ENCODE measurements at places on chromosomes 11 and 22. TPM values are rescaled to one million over a fixed set of nuclear protein-coding genes. Genes with fewer than 3 reads are reported as not detected.

The NFAM1 gene
- not detected for total RNA-seq

- no peak for DNase-seq
Measured at GRCh38 chr11:2555891-2556290, 111.1 kb downstream of the KCNQ1 start.

- DNase-seq: no peak
Measured at GRCh38 chr22:16800358-16800757, 24.9 kb downstream of the XKR3 start.

DNA sequence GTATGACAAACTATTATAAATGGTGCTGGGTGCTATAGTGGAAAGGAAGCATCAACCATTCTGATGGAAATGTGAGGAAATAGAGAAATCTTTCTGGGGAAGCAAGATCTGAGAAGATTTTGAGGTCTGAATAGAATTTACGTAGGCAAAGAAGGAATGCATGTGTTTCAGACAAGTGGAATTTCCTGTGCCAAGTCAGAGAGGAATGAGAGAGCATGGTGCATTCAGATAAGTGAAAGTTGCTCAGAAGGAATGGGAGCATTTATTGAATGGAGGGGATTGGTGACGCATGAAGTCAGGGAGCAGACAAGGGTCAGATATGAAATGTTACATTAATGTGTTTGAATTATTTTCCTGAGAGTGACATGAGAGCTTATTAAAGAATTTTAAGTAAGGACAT, 725.5 kb downstream of the METTL15 start:
- peak; percentile 89 for DNase-seq

The MMP13 gene
- total RNA-seq: 0.12 TPM

The BTBD18 gene
- not detected for total RNA-seq

- no peak for DNase-seq
Measured at GRCh38 chr11:117361432-117361831, 33.8 kb downstream of the CEP164 start.

The FOXR1 gene
- total RNA-seq: not detected

GRCh38 chr11:12186701-12187100, 76.3 kb downstream of the MICAL2 start:
- no peak for DNase-seq

GRCh38 chr11:90448256-90448655, 225.4 kb upstream of the CHORDC1 start:
- DNase-seq: no peak

GRCh38 chr11:116513894-116514293, 258.9 kb downstream of the BUD13 start:
- no peak for DNase-seq

DNA sequence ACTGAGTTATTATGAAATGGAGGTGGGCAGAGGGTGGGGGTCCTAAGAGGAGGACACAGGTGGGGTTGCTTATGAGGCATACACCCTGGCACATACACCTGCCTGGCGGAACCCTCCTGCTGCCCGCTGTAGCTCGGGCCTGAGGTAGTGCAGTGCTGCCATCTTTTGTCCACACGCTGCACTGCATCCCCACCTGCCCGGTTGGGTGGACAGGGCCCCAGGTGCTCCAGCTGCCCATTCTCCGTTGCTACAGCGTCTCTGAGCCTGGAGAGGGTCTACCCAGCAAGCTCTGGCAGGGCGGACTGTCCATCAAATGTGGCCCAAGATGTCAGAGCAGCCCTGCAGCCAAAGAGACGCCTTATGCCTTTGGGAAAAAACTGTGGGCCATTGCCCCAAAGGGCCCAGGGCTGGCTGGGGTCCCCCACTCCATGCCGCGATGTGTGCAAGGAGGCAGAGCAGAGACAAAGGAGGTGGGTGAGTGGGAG, 131.2 kb downstream of the BUD13 start:
- DNase-seq: no peak

DNA sequence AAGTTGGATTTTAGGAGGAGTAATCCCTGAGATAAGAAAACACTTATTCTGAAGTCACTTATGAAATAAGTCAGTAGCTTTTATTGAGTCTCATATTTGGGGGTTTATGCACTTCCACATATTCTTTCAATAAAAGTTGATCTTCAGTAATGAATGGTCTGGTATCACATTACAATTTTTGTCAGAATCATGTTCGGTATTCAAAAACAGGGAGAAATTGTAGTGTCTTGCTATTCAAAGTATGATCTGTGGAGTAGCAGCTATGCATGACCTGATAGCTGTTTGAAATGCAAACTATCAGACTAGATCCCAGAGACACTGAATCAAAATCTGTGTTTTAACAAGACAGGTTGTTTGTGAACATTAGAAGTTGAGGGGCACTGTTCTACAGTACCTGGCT, 857.6 kb downstream of the METTL15 start:
- no peak for DNase-seq

DNA sequence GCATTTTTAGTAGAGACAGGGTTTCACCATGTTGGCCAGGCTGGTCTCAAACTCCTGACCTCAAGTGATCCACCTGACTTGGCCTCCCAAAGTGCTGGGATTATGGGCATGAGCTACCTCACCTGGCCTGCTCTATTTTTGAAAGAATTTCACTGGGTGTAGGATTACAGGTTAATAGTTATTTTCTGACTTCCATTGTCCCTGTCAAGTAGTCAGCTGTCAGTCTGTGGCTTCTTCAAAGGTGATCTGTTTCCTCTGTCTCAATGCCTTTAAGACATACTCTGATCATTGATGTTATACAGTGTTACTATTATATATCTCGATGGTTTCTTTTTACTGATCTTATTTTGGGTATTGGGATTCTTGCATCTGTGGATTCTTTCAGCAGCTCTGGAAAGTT, 10.1 kb upstream of the EXT2 start:
- no peak for DNase-seq

DNA sequence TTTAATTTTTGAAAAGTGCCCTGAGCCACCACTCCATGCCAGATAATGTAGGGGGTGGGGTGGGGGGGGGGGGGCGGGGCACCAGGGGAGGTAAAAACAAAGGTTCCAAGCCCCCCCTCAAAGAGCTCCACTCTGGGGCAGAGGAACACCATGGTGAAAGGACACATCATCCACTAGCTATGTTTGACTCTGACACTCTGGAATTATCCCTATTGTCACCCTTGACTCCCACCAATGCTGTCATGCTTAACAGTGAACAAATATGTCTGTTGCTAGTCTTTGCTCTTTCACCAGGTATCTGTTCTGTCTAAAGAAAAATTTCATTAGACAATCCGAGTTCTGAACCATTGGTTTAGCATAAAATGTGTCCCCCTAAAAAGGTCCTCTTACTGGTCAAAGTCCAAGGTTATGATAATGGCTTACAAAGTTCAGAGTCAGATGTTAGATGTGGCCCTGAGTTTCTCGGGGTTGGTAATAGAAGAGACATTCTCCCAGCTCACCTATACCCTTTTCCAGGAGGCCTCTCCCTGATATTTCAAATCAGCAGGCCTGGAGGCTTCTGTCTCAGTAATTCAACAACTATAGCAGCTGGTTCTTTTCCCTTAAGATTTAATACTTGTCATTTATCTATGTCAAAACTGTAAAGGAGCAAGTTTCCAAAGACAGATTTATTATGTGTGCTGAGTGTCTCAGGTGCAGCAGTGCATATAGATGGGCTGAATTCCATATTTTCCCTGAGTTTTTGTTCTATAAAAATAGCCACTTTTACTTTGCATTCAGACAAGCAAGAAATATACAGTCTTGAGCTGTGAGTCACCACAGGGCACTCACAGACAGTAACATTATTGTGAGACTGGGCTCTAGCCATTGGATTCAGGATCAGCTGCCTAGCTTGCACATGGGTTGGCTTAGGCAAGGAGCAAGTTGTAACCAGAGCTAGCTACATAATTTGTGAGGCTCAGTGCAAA, 174.1 kb downstream of the CSNK2A3 start:
- peak; percentile 22 for DNase-seq

The SPDYC gene
- not detected for total RNA-seq

- DNase-seq: no peak
Measured at GRCh38 chr22:22118987-22119386, 125.6 kb upstream of the VPREB1 start.

DNA sequence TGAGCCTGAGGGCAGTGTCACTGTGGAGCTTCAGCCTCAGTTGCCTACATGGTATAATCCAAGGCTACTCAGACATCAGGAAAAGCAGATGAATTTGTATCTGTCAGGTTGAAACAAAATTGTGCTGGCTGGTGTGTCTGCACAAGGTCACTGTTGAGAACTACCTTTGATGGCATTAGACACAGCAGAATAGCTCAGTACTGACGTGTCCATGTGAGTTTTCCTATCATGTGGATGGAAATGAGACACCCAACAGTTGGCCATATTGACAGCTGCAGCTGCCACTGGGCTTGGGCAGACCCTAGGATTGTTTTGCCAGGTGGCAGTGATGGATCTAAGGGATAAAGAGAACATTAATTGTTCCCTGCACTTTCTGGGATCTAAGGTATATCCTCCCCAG, 15.8 kb downstream of the CCDC134 start:
- DNase-seq: no peak

The ELFN2 gene
- total RNA-seq: 4.6 TPM

GRCh38 chr11:17915500-17916143, 97.2 kb downstream of the SERGEF start:
- DNase-seq: no peak

DNA sequence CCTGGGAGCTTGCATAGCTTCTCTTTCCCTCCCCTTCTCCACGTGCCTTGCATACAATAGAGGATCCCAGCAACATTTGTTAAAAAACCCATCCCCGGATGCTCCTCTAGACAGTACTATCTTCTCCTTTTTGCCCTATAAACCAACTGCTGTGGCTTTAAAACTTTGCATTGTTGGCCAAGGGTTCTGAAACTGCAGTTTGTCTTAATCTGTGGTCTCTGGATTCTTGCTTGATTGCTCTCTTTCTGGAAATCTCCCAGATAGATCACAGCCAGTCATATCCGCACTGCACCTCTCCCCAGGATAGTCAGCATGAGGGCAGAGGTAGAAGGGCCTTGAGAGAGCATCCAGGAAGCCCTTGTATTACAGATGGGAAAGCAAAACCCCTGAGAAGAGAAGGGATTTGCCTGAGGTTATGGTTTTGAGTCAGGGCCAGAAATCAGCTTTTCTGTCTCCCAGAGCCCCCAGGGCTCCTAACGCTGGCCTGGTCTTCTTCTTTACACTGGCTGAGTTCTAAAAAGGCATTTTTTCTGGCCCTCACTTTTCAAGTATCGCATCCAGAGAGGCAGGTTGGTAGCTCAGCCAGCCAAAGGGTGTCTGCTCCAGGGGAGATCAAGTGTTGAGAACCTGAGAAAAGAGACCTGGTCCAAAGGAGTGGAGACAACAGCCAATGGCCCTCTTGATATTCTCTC, 70.6 kb downstream of the ADM start:
- no peak for DNase-seq

DNA sequence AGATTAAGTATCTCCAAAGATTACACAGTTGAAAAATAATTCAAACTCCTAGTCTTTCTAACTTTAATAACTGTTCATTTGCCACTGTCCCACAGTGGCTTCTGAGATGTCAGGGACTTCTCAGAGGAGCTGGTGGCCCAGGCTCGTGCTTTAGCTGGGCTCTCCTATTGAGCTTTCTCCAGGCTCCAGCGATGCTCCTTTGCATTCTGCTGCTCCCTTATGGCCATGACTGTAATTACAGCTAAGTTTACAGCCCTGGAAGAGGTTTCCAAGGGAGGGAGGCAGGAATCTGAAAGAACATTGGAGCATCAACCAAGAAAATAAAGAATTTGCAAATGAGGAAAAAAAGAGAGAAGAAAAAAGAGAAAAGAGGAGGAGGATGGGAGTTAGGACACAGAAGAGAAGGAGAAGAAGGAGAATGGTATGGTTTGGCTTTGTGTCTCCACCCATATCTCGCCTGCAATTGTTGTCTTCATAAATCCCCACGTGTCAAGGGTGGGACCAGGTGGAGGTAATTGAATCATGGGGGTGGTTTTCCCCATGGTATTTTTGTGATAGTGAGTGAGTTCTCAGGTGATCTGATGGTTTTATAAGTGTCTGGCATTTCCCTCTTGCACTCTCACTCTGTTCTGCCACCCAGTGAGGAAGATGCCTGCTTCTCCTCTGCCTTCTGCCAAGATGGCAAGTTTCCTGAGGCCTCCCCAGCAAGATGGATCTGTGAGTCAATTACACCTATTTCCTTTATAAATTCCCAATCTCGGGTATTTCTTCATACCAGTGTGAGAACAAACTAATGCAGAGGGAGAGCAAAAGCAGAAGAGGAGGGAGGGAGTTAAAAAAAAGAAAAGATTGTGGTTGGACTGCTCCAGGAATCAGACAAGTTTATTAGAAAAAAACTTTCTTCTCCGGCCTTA, 857.0 kb downstream of the KCNA4 start:
- no peak for DNase-seq

DNA sequence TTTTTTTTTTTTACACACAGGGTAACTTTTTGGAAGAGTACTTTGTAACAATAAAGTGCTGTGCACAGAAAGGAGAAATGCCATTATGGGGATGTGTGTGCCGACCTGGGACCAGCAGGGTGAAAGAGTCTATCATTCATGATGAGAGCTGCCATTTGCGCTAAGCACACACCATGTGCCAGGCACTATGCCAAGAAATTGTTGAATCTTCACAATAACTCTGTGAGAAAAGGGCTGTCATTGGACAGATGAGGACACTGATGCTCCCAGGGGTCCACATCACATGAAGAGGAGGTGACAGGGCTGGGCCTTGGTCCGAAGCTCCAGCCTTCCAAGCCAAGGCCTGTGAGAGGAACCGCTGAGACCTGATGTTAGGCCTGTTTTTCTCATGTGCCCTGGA, 5.6 kb downstream of the DUSP18 start:
- no peak for DNase-seq

DNA sequence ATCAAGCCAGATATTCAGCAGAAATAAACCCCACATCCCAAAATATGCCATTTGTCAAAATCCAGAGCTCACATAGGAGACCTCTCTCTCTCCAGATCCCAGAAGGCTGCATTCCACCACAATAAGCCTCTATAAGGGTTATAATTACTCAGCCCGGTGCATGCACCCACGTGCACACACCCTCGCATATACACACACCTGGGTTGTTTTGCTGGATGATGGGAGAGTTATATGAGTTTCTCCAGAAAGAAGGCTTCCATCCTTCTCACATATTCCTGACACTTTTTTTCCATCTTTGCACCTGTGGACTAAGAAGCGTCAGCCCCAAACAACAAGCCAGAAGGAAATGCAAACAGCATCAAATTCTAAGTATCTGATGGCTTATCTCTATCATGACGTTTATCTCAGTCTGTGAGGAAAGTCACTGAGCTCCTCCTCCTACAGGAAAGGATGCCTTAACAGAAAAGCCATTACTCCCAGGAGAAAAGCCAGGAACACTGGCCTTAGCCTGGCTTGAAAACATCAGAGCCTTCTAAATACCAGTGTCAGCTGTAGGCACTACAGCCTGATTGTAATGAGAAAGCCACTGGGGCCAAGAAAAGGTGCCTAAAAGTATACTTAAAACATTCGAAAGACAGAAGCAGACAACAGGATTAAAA, 253.2 kb downstream of the LARGE1 start:
- no peak for DNase-seq

All from epithelial cell of proximal tubule (primary cell).